ENCODE measurements at places on chromosomes 2 and 18. TPM values are rescaled to one million over a fixed set of nuclear protein-coding genes. Genes with fewer than 3 reads are reported as not detected.

DNA sequence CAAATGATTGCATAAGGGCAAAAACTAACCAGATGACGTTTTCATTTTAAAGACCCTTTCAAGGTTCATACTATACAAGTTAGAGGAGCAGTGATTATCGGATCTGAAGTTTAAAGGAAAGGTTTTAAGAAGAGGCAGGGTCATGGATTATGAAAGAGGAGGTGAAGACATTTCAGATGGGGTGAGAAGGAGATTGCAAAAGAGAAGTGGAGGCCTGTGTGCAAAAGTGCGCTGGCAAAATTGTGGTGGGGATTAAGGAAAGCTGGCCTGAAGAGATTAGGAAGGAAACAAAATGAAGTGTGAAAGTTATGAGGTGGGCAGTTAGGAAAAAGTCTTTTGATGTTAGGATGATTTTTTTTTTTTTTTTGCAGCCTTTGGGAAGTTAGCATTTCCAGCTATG is 935.7 kb upstream of the FAM98A start:
- DNase-seq = peak; percentile 79

DNA sequence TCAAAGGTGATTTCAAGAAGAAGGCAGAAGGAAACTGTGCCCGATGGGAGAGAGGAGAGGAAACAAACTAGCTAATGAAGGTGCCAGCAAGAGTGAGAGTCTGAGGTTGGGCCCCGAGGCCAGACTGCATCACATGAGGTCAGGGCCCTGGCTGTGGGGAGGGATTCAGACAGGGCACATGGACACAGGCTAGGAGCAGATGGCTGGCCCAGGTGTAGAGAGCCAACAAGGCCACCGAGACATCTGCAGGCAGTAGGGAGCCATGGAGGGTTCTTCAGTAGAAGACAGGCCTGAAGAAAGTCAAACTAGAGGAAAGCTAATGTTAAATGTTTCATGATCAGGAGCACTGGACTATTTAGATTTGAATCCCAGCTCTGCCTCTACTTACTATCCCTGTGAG is 755.0 kb upstream of the RAB6C start:
- DNase-seq = no peak

DNA sequence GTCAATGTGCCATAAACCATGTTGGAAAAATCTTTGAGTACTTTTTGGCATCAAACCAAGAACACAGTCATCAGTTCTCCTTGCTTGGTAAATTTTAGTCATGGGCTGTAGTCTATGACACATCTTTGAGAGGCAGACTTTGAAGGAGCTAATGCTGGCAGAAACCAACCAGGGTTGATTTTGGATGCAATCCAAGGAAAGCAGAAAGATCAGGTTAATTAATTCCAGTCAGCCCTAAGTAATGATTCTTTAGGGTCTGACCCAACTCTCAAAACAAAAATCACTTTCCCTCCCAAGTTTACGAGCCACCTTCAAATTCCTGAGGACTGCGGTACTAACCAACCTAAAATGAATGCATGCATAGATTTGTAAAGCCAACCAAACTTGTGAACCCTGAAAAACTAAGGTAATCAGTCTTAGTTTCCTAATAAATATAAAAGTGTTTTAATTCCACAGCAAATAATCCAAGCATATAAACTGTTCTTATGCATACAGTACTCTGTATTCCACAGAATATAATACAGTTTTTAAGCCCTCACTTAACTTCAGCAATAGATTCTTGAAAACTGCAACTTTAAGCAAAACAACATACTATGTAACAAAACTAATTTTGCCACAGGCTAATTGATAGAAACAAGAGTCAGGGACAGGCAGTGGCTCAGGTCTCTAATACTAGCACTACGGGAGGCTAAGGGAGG is 22.0 kb downstream of the AP1S3 start:
- DNase-seq = peak; percentile 64

Gene NMS
- total RNA-seq = not detected

- DNase-seq = no peak
Measured at GRCh38 chr2:8238521-8239230, 443.2 kb upstream of the ID2 start.

- no peak for DNase-seq
Measured at GRCh38 chr2:165497659-165498317, 28.3 kb downstream of the CSRNP3 start.

Gene KANSL1L
- 53.0 TPM for total RNA-seq

GRCh38 chr2:10163498-10164486 is 41.3 kb downstream of the RRM2 start:
- DNase-seq = no peak

Gene AGBL5
- 5.5 TPM for total RNA-seq

GRCh38 chr2:137255990-137256389 is 490.6 kb downstream of the THSD7B start:
- DNase-seq = no peak

- DNase-seq = peak; percentile 69
Measured at GRCh38 chr2:152584301-152584700, 133.0 kb downstream of the PRPF40A start.

All from umbilical cord (tissue), 2 donors.